ENCODE measurements at places on chromosomes 2 and 18.

DNA sequence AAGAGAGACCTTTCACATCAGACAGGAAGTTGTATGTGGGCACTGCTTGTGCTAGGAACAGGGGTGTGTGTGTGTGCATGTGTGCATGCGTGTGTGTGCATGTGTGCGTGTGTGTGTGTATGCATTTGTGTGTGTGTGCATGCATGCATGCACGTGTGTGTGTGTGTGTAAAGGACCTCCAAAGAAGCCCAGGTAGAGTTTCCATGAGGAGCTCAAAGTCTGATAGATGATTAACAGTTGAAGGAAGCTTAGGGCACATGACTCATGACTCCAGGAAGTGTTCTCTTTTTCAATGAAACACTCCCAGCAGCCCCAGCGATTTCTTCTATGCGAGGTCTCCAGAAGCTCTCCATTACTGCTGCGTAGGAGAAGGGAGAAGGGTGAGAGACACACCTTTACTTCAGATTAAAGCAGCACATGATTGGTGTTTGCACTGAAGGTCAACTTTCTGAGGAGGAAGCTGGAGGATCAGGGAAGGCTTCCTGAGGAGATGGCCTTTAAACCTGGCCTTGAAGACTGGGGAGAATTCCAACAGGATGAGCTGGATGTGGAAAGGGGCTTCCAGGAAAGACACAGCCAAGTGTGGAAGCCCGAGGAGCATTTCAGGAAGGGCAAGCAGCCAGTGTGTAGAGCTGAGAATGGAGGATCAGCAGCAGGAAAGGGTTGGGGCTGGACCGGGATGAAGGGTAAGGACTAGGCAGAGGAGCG, 77.7 kb downstream of the SMAD4 start:
- DNase-seq: no peak

- no peak for DNase-seq
Observed at GRCh38 chr18:35051641-35052377, 10.6 kb downstream of the MAPRE2 start.

GRCh38 chr2:7586898-7587297, 669.7 kb downstream of the RNF144A start:
- DNase-seq: no peak

GRCh38 chr2:171703574-171704347, 16.5 kb downstream of the DYNC1I2 start:
- no peak for DNase-seq

DNA sequence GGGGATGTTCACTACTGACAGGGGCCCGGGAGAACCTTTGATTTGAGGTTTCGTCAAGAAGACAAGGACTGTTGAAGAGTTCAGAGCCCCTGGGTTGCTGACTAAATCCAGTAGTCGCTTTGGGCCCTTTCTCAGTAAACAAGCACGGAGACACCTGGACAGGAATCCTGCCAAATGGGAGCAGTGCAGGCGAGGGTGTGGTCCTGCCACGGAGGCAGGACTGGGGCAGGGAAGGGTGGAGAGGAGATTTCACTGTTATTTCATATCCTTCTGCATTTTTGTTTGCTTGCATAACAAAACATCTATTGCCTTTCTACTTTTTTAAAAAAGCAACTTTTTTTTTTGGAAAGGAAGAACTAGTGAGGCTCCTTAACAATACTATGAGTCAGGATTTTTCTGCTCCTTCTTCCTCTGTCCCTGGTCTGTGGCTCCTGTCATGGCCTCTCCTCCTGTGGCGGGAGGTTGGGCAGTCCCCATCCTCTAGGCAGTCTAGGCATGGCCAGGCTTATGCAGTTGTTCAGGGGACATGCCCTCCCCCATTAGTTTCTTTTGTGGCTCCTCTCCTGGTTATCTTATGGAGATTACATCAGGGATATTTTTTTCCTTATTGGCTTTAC, 57.7 kb downstream of the ARHGEF4 start:
- no peak for DNase-seq

- no peak for DNase-seq
Observed at GRCh38 chr2:161115205-161115604, 45.0 kb upstream of the TANK start.

- no peak for DNase-seq
Observed at GRCh38 chr2:64919261-64919660, 69.9 kb upstream of the SLC1A4 start.

GRCh38 chr2:3864943-3865865, 161.8 kb downstream of the DCDC2C start:
- DNase-seq: no peak

GRCh38 chr18:29241199-29241598, 1064.3 kb upstream of the CDH2 start:
- no peak for DNase-seq

DNA sequence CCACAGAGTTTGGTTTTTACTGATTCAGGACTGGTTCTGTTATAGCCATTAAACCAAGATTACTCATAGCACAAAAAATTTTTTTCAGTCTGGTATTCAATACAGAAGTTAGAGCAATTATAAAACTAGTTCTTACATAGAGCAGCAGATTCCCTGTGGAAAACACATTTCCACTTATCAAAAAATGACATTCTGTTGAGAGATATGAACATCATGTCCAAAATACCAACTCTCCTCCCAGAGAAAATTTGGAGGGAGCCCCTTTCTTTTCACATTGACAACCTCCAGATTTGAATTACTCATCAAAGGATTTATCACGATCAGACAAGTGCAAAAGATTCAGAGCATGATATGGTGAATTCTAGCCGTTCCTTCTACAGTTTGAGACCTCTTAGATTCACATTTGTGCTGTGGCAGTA, 126.8 kb upstream of the SERPINE2 start:
- no peak for DNase-seq

DNA sequence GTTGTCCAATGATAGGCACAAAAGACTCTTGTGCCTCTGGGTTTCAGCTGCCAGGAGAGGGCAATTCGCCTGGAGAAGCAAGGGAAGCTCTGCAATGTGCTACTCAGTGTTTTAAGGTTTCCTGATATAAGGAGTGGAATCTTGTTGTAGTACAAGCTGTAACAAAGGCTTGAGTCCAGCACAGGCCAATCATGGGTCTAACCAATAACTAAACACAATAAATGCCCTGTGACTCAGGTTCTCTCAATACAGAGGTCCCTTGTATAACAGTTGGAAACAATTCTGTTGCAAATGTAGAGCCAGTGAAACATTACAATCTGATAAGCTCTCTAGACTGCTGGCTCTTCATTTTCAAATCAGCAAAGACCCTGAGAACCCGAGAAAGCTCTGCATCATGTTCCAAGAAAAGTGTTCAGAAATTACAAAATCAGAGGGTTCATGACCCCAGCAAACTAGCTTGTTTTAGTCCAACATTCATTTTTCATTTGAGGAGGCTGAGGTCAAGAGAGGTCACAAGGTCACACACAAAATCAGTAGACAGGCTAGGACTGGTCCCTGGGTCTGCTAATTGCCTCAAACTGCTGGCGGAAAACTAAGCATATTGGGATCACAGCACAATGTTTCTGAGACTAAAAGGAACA, 59.0 kb upstream of the DNMT3A start:
- no peak for DNase-seq

DNA sequence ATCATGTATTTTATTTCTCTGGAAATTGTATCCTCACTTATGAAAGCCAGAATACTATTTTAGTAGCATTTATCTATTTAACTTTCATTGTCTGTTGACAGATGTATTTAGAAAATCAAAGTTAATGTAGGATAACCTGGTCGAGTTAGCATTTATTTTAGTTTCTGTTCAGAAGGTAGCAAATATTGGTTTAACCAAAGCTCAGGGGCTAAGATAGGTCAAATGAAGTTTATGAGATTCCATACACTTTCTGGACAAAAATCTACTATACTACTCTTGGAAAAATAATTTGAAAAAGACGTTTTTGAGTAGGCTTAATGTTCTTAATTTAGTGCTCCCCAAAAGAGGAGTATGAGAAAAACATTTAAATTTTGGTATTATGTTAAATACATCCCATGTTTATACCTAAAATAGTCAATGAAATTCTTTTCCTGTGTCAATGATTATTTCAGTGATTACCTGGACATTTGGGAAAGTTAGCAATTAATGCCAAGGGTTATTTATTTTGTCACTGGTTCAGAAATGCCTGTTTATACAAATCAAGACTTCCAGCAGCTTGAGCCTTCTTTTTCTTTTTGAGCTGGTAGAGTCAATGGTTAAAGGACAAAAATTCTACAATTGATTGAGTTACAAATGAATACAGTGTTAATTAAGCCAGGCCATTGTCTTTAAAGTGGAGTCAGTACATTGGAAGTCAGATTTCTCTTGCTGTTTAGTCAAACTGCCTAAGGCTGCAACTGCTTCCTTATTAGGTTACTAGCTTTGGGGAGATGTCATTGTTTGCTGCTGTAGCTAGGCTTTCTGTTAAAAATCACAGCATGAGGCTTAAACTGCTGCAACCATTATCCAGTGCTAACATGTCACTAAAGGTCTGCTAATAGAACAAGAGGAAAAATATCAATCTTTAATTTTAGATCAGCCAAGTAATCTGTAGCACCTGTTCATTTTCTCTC, 182.3 kb downstream of the CAMKMT start:
- DNase-seq: no peak

GRCh38 chr18:50651334-50651733, 91.4 kb downstream of the MAPK4 start:
- DNase-seq: no peak

GRCh38 chr18:36045241-36045991, 21.9 kb downstream of the RPRD1A start:
- no peak for DNase-seq

DNA sequence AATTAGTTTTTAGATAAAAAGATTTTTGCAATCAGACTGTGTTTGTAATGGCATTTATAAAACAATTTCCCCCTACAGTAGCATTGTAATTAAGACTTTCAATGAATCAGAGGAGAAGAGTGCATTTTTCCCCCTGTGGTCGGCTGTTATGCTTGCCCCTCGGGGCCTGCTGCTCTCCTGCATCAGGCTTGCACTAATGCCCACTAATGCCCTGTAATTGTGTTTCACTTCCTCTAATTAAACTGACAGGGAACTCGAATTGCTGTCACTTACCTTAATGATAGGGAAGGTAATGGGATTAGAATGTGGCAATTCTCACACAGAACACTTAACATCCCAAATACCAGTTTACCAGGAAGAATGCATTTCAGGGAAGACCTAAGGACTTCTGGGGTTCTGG, 61.2 kb upstream of the LRRTM1 start:
- no peak for DNase-seq

GRCh38 chr2:67581751-67582150, 184.6 kb downstream of the ETAA1 start:
- DNase-seq: no peak

DNA sequence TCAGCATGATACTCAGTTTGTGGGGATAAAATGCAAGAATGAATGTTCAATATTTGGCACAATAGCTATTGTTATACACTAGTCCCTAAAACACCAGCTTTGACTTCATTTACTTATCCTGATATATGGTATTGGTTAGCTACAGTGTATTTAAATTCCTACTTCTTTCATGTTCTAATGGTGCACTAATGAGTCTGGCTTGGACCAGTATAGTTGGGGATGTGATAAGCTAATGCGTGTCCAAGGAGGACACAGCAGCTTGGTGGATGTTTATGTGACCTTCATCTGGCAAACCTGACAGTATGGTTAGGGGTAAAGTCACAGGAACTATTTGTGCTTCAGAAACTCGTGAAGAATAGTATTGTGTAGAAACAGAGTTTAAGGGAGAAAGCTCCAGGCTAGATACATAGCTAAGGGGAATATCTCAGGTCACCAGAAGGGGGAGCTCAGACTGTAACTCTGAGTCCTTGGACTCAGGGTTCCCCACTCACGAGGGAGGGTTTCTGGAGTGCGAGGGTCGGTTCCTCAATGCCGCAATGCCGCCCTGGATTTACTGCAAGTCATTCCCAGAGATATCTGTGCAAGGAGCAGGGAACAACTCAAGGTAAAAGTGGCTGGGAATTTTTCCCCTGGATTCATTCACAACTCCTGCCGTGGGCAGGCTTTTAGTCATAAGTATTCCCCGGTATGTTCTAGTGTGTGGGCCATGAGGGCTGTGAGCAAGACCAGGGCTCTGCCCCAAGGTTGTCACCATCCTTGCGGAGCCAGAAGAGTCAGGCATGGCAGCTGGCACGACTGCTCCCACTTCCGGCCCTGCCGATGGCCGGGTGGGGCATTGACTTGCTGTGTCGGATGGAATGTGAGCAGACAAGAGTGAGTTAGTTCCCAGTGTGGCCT, 14.5 kb downstream of the IL1R2 start:
- no peak for DNase-seq

DNA sequence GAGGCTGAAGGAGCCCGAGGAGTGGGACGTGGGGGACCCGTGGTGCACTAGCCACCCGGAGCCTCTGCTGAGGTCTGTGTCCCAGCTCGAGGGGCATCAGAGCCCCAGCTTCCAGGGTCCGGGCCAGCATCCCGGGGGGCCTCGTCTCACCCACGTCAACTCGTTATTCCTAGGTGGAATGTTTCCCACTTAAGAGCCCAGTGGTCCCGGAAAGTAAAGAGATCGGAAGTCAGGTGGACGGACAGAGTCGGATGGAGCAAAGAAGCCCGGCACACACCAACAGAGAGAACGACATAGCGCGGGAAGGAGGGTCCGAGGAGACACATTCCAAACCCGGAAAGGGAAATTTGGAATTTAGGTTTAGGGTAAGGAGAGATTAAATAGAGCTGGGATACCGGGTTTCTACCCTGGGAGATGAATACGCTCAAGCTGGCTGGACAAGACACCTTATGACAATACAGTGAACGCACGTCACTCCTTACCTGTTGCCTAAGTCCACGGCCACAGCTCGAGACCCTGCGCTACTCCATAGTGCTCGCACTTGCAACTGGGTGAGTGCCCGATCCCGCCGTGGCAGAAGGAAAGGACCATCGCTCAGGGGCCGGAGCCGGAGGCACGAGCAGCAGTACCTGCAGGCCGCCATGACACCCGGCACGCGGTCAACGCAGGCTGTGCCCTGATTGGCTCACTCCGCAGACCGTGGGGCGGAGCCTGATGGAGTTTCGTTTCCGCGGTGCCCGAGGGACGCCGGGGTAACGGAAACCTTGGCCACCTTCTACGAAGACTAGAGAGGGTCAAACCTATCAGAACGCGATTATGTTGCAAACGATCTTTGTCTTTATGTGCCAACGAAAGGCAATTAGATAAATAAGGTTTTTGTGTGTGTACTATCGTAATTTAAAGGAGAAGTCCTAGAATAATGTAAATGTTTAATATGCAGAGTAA, at the start of gene PNPT1:
PNPT1 (minus strand) TSS at position 664 of the 945 bp plus-strand sequence; CDS start at position 643, 21 bp downstream.
- peak; percentile 96 for DNase-seq

- DNase-seq: no peak
Observed at GRCh38 chr2:240377366-240377765, 58.1 kb upstream of the GPC1 start.

DNA sequence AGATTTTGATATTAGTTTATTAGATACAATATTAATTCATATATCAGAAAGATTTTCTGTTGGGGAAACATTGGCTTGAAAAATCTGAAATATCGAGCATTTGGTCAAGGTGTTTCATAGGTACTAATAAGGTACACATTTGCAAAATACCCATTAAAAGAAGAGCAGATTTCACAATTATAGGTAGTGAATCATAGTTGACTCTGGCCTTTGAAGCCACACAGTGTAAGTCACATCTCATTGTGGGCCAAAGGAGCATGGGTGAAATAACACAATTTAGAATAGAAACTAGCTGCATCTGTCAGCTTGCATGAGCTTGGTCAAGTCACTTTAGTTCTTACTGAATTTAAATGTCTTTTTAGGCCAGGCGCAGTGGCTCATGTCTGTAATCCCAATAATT, 4.9 kb downstream of the KDM3A start:
- DNase-seq: no peak
